Thoracic aorta (tissue), 2 donors: ENCODE measurements at places on chromosomes 2 and 18. TPM values are rescaled to one million over a fixed set of nuclear protein-coding genes. Genes with fewer than 3 reads are reported as not detected.

GRCh38 chr2:220365023-220365422 lies 737.6 kb downstream of the SLC4A3 start:
- no peak for DNase-seq

DNA sequence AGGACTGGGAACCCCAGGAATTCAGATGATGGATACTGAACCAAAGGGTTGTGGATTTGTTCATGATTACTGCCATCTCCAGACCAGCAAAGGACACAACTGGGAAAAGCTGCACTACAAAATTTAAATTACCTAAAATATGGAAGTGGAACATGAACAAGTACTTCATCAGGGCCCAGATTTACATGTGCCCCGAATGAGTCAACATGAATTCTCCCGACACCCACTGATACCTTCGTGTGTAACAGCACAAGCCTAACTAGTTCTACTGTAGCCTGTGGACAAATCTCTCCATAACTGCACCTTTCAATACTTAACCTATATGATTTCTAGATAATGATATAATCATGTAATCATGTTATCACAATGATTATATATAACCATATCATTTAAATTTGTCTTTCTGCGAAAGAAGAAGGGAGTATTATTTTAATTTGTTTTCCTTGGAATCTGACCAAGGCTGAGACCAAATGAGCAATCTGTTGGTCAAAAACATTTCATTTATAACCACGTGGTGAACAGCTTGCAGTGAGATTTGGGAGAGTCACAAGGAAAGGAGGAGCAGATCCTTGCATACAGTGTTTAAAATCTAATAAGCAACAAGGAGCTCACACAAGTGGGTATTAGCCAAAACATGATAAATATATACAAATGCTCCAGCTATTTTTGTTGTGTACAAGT lies 70.5 kb downstream of the CACNB4 start:
- no peak for DNase-seq

DNA sequence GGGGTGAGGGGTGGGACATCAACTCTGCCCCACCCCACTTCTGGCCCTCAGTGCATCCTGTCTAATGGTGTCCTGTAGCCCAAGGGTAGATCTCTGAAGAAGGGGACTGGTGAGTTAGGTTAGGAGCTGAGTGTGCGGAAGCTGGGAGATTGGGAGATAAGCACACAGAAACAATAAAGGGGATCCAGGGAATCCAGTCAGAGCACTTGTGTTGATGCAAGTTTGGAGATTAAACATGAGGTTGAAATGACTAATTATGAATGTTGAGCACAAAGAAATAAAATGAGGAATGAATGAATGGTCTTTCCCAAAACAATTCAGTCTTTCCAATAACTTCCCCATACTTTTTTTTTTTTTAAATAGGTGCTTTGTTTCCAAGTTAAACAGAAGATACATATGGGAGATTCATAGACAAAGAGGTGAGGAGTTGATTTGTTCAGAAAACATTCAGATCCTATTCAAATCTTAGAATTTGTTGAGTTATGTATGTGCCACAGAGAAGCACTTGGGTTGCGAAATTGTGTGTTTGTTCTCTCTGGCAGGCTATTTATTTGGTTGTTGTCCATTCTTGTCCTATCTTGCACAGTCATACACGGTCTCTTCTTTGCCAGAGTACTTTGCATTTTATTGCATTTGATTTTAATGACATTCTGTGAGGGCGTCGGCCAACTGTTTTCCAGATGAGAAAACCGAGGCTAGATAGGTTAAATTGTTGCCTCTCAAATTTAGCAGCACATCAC lies 31.6 kb upstream of the NABP1 start:
- no peak for DNase-seq

DNA sequence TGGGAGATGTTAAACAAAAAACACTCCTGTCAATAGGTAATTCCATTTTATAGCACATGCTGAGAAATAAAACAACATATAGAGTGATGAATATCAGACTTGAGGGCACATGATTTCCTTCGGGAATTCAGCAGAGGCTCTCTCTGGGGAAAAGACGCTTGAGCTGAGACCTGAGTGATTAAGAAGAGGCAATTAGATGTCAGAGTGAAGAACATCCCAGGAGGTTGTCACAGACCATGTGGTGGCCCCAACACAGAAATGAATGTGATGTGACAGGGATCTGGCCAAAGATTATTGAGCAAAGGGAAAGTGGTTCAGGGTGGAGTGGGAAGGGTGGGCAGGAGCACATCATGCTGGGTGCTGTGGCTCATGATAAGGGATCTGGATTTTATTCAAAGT lies 254.7 kb downstream of the RAD51AP2 start:
- DNase-seq, result no peak

DNA sequence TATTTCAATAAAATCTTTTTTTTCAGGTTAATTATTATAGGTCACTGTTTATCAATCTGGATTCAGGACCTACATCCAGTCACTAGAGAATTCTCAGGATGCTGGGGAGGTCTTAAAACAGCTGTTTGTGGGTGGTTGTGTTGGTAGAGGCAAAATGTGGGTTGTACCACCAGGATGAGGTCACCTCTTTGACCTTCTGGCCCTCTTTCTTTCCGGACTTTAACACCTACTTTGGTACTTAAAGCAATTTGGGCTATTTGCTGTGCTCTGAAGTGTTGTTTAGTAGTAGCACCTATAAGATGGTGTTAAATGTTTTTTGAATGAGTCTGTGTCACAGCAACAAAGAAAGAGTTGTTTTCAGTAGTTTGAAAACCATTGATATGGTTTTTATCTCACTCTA lies 14.6 kb downstream of the EML4 start:
- DNase-seq, result no peak

DNA sequence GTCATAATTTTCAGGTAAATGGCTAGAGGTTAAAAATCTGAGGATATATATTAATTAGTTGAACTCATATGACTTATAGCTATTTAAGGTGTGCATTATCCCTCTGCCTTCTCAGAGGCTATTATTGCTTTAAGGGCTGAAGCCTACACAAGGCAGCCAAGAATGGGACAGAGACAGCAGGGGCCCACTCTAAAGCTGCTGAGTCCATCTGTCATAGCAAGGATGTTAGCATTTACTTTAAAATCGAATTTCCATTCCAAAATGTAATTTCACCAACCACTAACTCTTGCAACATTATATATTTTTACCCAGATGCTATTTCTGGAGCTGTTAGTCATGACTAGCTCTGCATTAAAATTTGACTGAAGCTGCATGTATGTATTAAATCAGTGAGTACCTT lies 236.3 kb upstream of the FSIP2 start:
- DNase-seq, result no peak

DNA sequence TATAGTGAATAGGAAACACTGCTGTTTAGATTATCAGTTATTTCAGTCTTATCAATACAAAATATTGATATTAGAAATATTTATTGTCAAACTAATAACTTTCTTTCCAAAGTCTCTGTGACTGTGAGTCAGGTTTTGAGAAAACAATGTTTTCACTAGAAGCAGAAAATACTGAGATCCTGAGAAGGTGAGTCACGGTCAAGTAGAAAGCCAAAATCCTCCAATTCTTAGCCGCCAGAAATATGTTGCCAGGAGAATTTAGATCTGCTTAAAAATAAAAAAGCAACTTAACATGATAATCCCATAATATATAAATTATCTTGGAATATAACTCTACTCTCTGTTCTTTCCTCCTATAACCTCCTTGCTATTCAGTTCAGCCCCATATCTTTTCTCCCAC lies 181.9 kb upstream of the NRXN1 start:
- no peak for DNase-seq

GRCh38 chr2:211957799-211958198 lies 580.8 kb downstream of the ERBB4 start:
- DNase-seq, result no peak

DNA sequence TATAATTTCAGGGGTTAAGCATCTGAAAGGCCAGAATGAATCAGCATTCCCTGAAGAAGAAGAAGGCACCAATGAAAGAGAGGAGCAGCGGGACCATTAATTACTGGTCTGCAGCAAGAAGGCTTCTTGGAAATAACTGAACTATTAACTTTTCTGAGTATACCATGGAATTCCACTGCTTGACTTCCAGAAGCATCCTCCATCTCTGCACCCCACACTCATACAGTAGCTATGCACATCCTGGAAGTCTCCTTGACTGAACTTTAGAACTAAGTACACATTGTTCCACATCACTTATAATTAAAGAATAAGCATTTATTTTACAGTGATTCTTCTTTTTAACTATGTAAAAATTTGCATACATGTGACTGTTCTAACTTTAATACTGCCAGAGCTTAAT lies 131.5 kb downstream of the PPP1R1C start:
- DNase-seq, result no peak

GRCh38 chr2:227125506-227125905 lies 38.5 kb downstream of the COL4A4 start:
- no peak for DNase-seq

- no peak for DNase-seq
These were observed 328.9 kb downstream of the TDRD15 start for GRCh38 chr2:21452678-21453077.

DNA sequence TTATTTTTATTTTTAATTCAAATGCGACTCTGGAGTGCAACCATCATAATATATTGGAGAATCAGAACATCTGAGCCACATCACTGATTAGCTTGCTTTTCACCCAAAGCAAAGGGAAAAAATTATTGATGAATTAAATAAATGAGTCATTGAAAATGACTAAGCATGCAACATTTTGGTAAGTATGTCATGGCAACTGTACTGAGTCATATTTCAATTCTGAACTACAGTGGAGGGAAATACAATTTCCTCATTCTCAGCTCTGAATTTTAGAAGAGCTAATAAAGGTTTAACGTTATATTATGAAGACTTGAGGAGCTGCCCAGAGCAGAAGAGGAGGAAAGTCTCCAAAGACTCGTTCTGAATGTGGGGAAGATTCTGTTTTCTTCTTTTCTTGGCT lies 89.6 kb upstream of the CCDC68 start:
- DNase-seq, result no peak

DNA sequence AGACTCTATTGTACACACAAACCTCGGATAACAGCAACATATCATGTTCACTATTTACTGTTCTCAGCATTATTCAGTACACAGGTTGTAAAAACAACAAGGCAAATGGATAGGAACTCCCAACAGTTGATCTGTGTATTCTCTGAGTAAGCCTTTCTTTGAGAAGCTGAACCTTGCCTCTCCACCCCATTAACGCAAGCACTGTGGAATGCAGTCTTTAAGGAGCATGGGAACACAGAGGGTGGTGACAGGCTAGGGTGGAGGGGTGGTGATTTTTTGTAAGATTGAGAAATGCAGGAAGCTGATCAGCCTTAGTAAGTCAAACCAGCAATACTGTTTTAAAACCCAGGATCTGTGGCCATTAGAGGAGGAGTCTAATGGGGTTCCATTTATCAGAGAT lies 19.6 kb upstream of the SERPINB11 start:
- no peak for DNase-seq

DNA sequence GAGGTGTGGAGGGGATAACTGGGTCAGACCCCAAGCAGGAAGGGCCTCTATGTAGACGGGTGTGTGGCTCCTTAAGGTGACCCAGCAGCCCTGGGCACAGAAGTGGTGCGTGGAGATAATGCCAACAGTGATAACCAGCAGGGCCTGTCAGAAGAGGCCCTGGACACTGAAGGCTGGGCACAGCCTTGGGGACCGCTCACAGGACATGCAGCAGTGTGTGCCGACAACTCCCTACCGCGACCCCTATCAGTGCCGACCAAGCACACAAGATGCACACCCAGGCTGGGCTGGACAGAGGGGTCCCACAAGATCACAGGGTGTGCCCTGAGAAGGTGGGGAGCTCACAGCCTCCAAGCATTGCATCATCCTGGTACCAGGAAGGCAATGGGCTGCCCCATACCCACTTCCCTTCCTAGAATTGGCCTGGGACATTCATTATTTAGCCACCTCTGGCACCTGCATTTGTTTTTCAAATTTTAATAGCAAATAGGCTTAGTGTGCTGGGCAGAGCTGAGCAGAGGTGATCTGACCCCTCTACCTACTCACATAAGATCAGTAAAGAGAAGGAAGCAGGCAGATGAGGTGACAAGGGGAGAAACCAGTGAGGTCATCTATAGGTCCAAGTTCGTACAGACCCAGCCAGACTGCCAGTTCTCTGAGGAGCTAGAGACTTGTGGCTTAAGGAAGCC lies 55.2 kb downstream of the BCL11A start:
- DNase-seq, result no peak

GRCh38 chr2:115190459-115190858 lies 748.0 kb downstream of the DPP10 start:
- no peak for DNase-seq

The SMARCAL1 gene
- total RNA-seq, result 22.1 TPM

The LBX2 gene
- 0.71 TPM for total RNA-seq

The ANKRD30BL gene
- total RNA-seq, result not detected

The AQP12A gene
- total RNA-seq, result not detected

The SERPINB7 gene
- total RNA-seq, result 0.14 TPM

The PDE1A gene
- 35.2 TPM for total RNA-seq

The MAP3K19 gene
- not detected for total RNA-seq
